ENCODE measurements at places on chromosomes 2 and 18. TPM values are rescaled to one million over a fixed set of nuclear protein-coding genes. Genes with fewer than 3 reads are reported as not detected.

GRCh38 chr2:155223781-155224406, 525.4 kb downstream of the KCNJ3 start:
- DNase-seq, result no peak

The FER1L5 gene
- not detected for total RNA-seq

GRCh38 chr2:5465859-5466258, 226.3 kb upstream of the SOX11 start:
- DNase-seq, result no peak

The RGPD3 gene
- total RNA-seq, result 0.04 TPM

DNA sequence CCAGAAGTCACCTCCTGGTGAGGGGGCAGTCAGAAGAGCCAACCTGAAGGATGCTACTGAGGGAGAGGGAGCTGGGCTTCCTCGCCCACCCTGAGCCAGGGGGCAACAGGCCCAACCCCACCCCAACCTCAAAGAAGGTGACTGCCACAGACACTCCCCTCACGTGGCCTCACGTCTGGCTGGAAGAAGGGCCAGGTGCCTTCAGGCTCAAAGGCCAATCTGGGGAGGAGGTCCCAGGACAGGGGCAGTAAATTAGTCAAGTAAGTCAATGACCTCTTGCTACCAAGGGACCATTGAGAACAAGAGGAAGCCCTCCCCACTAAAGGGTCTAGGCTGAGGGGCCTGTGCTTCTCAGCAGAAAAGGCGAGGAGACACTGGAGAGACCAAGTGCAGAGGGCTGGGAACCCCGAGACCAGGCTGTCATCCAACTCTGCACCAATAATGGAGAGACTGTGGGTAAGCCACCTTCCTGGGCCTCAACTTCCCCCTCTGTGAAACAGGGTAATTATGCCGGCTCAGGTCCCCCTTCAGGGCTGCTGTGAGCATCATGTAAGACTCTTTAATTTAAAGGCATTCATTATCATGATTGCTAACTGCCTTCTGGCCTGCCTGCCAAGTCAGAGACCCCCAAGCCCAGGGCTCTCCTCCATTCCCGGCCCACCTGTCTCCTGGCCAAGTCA, 20.2 kb upstream of the TNS1 start:
- no peak for DNase-seq

DNA sequence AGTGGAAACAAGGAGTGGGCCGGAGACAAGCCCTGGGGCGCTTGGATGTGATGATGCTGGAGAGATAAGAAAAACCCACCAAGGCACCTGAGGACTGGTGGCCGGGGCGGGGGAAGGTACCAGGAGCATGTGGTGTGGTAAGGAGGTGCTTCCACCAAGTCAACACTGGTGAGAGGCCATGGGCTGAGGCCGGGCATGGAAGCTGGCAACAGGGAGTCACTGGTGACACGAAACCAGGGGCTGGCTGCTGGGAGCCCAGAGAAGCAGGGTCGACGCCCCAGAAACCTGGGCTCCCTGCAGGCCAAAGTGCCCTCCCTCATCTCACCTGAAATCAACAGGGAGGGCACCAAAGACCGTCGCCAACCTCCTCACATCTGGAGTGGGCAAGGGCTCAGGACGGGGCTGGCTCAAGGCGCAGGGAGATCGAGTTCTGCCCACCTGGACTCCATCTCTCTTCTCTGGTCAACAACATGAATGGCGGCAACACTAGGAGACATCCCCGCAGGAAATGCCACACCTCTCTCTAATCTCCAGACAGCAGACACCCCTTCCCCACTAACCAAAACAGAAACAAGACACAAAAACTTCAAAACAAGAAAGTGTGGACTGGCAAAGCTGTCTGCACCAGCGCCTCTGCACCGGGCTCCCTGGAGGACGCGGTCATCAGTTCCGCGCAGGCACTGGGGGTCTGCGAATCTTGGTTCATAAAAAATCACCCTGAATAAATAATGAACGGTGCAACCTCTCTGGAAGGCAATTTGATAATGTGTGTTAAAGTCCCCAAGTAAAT, 185.5 kb downstream of the HDAC4 start:
- no peak for DNase-seq

The G6PC2 gene
- not detected for total RNA-seq

DNA sequence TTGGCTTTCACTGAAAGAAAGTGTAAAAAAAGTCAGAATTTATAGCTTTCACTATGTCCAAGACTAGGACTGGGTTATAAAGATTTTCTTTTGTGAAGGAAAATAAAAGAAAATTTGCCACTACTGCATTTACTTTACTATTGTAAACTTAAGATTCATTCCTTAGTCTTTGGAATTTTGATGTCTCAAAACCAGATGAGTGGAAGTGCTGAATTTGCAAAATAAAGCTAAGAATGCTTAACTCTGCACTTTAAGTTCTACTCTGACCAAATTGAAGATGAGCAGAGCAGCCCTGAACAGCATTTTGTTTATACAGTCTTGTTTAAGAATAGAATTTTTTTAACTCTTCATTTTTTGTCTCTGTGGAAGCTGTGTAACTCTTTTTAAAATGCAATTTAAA, 102.4 kb downstream of the ICA1L start:
- DNase-seq, result no peak

The DAW1 gene
- total RNA-seq, result not detected

DNA sequence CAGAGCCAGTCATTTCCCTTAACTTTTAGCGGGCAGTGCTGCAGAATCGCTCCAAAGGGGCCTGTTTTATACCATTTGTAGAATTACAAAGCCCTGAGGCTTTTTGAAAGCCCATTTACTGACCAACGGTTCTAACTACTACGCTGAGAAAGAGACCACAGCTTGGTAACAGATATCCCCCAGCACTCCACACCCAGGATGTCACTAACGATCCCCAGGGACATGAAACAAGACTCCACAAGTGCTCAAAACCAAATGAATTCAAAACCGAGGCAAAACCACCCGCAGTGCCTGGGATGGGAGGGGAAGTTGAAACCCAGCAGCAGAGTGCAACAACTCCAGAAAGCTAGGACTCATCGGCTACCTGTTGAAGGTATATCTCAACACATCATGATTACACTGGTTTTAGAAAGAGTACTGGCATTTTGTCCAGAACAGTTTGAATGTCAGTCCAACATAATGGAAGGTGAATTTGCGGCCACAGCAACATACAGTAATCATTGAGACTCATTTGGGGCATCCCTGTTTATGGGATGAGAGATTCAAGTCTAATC, 33.6 kb upstream of the LRP2 start:
- DNase-seq, result no peak

The TTN gene
- 0.83 TPM for total RNA-seq

DNA sequence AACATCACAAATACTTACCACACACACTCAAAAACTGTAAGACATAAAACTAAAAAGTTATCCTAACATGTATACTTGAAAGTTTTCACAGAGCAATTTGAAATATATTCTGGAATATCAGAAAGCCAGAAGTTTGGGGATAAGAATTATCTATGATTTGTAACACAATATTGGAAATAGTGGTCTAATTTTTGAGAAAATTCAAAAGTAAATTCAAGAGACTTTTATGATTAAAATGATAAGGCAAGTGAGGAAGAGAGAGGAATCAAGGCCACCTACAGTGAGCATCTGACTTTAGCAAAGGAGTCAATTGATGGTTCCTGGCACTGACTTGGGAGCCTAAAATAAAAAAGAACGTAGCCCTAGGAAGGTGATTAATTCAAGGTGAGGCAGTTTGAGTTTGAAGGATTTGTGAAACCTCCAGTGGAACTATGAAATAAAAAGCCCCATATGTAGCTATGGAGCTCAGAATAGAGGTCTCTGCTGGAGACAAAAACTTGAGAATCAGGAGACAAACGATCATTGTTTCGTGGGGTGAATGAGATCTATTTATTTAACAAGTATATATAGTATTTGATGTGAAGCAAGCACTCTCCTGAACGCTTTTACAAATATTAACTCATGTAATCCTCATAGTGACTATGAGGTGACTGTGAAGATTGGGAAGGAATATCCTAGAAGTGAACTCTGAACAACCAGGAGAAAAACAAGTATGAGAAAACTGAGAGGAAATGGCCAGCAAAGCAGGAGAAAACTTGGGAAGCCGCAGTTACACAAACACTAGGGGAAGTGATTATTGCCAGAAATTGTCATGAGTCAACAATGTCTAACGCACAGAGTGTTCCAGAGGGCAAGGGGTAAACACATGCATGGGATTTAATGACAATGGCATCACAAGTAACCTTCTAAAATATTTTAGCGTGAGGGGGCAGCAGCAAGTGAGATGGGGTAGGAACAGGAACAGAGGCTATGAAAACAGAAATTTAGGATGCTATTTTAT, 12.8 kb downstream of the TFPI start:
- no peak for DNase-seq

The CFAP210 gene
- total RNA-seq, result 0.57 TPM
